ENCODE measurements at places on chromosomes 2 and 18.

GRCh38 chr2:53562407-53562806 lies 205.2 kb upstream of the CHAC2 start:
- DNase-seq: no peak

GRCh38 chr2:119280680-119281079 lies 57.0 kb downstream of the STEAP3 start:
- DNase-seq: no peak

DNA sequence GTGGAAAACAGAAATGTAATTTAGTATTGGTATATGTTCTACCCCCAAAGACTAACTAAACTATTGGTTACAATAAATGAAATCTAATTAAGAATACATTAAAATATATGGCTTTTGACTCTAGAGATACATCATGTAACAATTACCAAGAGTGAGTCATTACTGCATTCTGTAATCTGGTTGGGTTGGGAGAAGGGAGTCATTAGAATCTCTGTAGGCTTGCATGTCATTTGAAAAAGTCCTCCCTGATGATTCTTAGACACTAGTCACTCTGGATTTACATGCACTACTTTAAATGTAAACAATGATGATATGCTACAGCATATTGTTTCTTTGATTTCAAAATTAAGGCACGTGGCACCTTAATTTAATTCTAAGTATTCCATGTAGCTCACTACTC lies 293.4 kb upstream of the CHST9 start:
- DNase-seq: no peak

- DNase-seq: no peak
These were observed 610.0 kb upstream of the GCFC2 start for GRCh38 chr2:76320716-76321115.

- no peak for DNase-seq
These were observed 7.2 kb downstream of the SLC66A2 start for GRCh38 chr18:79944126-79944731.

DNA sequence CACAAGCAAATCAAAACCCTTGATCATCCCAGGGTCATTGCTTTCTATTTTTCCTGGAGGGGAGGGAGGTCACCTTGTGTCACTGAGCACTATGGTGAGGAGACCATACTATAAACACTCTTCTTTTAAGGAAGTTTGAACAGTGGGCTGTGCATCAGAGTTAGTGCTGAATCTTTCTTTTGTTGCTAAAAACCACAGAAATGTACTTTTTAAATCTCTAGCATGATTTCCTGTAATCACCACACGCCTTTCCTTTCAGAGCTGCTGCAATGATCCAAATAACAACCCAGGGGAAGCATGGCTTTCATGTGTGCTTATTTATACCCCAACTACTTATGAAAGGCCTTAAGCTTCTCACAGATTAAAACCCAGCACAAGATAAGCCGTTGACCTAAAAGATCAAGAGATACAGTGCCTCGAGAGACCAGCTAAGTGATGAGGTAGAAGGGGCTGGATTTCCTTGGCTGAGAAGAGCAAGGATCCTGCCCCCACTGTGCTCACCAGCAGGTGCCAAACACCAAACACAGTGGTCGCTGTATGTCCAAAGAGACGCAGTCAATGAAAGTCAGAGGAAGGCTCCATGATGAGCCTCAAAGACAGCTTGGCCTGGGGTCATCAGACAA lies 34.7 kb downstream of the TRABD2A start:
- peak; percentile 22 for DNase-seq

- DNase-seq: peak; percentile 38
These were observed at the start of gene MBP for GRCh38 chr18:77132369-77133050. MBP (minus strand) TSS chr18:77132783; CDS start chr18:77105261, 27,522 bp downstream.

GRCh38 chr2:225171350-225171749 lies 129.1 kb upstream of the DOCK10 start:
- DNase-seq: no peak

- DNase-seq: no peak
These were observed 888 bp upstream of the TWSG1 start for GRCh38 chr18:9333441-9334328.

DNA sequence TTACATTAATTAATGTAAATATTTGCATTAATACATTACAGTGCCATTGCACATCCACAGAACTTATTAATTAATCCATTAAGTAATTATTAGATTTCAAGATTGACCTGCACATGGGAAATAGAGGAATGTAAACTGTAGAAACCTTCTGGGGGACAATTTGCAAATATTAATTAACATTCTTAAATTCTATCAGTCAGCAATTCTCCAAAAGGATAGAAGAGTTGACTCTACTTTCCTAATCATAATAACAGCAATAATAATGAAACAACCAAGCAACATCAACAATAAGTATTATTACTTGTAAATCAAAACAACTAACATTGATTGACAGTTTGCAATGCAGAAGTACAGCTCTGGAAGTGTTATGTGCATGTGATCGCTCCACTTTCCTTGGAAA lies 281.6 kb upstream of the CRIM1 start:
- DNase-seq: no peak

DNA sequence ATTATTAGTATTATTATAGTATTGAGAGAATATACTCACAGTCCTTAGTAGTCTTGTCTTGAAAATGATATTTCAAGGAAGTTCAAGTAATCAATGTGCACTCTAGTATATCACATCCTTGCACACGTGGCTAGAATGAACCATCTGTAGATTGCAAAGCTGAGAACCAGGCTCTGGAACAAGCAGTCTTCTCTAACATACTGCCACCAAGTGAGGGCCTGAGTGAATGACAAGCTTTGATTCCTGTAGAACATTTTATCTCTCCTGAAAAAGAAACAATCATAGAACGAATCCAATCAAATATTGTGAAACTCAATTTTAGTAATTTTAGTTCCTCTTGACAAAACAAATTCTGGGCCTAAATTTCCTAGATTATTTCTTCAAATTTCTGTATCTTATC lies 55.3 kb upstream of the SULT1C3 start:
- DNase-seq: no peak

GRCh38 chr2:127562936-127563335 lies 27.5 kb downstream of the MYO7B start:
- no peak for DNase-seq

- no peak for DNase-seq
These were observed 64.7 kb upstream of the DSEL start for GRCh38 chr18:67581178-67581577.

DNA sequence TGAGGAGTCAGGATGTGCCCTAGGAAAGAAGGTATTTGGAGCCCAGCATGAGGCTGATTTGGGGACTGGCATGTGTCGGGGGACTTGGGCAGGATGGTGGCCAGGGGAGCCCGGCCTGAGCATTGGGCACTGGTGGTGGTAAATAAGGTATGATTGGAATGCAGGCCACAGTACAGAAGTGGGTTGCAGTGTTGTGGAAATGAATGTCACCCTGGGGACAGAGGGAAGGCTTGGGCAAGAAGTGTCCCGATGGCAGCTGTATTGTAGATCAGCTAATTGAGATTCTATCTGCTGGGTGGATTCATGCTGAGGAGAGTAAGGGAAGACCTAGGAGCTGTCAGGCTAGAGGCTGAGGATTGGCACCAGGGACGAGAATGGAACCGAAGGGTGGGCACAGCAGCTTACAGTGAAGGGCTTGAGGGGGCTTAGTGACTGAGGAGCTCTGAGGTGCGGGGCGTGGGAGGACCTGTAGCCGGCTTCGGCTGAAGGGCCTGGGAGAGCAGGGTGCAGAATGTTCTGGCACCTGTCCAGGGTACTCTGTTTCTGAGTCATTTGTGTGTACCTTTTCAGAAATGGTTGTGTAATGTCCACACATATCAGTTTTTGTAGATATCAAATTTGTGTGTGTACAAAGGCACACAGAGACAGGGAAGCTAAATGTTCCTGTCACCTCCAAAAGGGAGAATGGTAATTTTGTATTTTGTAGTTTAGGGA lies 170.2 kb downstream of the PRKCE start:
- DNase-seq: no peak

DNA sequence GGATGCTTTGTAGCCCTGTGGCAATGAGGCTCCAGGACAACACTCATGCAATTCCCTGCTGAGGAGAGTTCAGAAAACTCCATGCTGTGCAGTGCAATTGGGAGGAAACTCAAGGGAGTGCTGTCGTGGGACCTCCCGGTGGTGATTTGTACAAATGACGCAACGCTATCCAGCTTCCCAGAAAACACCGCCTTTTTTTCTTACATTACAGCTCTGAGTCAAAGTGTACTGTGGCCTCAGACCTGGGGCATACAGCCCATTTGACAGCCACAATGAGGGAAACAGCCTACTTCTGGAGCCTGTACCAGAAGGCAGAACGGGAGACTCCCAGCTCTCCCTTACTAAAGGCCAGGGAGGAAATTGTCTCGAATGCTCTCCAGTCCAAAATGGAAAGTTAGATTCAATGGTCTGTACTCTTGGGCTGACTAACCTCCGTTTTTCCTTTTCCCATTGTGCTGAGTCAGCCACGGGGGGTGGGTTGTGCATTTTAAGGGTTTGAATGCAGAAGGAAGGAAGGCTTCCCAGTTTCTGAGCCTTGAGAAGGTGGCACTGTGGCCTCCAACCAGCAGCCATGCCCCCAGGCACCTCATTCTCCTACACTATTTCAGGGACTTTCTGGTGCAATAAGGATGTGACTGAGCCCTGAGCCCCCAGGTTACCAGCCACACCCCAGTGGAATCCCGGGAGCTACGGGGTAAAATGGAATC lies 16.4 kb upstream of the CYP1B1 start:
- no peak for DNase-seq

- DNase-seq: peak; percentile 61
These were observed 24.0 kb upstream of the TMEM37 start for GRCh38 chr2:119407430-119408220.

DNA sequence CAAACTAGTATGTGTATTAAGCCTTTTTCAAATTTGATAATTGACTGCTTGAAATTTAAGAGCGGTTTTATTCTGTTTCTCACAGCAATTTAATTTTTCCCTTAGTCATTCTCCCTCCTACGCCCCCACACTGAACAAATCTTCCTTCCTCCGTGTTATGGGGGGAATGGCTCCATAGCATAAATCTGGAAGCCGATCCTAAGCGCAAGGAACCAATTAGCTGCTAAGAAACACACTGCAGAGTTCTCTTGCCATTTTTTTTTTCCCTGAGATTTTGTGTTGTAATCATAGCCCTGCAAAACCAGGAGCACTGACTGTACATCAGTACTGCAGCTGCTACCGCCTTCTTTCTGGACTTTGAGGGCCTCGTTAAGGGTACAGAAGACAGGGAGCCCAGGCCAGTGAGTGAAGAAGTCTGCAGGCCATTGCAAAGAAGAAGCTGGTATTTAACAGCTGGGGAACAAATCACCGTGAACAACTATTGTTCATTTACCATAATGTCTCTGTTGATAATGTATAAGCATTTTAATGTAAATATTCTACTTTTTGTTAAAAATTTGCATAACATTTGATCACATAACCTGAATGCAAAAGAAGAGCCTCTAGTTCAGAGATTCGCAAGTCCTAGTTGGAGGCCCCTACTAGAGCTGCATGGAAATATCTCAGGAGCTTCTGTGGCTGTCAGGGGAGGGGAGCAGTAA lies 264.0 kb downstream of the LRATD1 start:
- DNase-seq: no peak

GRCh38 chr2:16466133-16466820 lies 199.4 kb downstream of the CYRIA start:
- no peak for DNase-seq

DNA sequence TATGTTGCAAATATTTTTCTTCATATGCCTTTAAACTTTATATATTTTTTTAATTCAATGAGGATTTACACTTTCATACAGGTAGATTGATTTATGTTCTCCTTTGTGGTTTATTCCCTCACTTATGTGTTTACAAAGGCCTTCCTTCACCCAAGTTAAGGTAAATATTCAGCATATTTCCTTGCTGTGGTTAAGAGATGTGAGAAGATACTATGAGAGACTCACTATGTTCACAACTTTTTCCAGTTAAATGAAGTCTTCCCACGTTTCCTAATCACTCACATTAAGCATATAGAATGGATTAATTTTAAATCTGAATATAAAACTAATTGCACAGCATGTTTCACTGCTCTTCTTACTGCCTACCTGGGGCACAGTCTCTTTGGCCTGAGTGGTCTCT lies 597 bp downstream of the PECR start:
- DNase-seq: no peak

- DNase-seq: no peak
These were observed 105.3 kb downstream of the HDAC4 start for GRCh38 chr2:239295377-239296019.

DNA sequence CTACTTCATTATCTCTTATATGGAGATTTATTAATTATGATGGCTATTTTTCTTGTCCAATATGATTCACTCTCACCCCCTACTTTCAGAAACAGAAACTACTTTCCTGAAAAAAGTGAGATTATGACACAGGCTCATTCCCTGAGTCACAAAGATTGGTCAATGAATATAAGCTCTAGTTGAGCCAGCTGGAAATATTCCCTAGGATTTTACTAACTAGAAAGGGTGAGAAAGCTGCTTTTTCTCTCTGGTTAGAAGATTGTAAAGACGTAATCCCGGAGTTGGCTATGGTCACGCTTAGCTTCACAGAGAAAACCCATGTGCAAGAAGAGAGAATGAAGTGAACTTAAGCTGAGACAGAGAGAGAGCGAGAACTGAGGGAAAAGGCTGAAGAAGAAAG lies 223.7 kb upstream of the SMAD7 start:
- DNase-seq: no peak

DNA sequence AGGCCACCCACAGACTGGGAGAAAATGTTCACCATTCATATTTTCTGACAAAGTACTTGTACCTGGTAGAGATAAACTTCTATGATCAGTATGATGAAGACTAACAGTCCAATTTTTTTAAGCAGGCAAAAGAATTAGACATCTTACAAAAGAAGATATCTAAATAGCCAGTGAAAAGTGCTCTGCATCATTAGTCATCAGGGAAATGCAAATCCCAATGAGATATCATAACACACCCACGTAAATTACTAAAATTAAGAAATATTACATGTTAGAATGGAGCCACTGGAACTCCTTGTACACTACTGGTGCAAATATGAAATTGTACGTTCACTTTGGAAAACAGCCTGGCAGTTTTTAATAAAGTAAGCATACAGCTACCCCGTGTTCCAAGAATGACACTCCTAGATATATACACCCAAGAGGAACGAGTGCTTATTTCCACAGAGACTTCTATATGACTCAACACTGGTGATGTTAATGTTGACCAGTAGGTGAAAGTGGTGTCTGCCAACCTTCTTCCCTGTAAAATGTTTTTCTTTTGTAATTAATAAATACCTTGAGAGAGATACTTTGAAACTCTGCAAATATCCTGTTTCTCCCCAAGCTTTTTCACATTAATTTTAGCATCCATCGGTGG lies 80.3 kb downstream of the NPAS2 start:
- no peak for DNase-seq

- no peak for DNase-seq
These were observed 1115.2 kb downstream of the TDRD15 start for GRCh38 chr2:22238967-22239366.

GRCh38 chr2:184041077-184041476 lies 557.3 kb upstream of the ZNF804A start:
- DNase-seq: no peak

All from hepatic stellate cell (primary cell).